ENCODE measurements at places on chromosomes 6 and 20.
A peak's percentile ranks its signal among the peaks of the same experiment; 100 is the strongest.

GRCh38 chr6:12327391-12327790 is 37.2 kb downstream of the EDN1 start:
- DNase-seq, result no peak

DNA sequence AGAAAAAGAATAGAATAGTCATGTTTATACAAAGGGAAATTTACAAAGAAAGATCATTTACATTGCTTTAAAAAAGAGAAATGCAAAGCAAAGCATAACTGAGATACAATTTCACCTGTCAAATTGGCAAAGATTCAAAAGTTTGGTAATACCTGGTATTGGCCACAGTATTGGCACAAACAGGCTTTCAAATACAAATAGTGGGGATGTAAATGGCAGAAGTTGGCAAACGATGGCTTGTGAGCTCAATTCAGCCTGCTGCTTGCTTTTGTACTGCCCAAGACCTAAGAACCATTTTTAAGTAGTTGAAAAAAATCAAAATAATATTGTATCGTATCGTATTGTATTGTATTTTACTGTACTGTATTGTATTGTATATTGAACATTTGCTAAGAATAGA is 194.5 kb upstream of the JAG1 start:
- no peak for DNase-seq

DNA sequence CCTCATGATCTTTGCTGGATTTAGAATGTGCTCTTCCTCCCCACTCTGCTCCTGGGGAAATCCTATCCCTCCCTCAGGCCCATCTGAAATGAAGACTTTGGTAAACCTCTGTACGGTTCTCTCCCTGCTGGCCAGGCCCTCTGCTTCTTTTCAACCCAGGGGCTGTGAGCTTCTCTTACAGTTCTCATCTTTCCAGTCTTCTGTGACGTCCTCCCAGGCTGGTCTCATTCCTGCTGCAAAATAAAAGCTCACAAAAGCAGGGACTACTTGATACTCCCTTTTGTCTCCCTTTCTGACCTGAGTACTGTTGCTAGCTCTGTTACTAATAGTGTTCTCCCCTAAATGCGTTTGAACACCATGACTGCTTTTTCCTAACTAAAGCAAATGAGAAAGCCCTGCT is 46.3 kb downstream of the UNC5CL start:
- no peak for DNase-seq

DNA sequence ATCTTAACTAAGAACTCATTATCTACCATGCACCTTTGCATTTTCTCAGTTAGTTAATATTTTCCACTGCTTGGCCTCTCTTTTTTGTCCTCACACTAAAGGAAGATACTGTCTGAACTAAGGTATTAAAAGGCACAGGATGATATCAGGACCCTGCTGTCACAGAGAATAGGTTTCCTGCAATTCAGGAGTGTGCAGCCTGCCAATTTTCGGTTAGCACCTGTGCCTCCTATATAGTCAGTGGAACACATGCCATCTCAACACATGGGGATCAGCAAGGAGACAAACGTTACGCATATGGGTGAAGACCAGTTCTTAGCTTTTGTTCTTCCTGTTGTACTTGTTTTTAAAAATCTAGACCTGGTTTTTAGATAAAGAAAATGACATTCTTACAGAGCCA is 71.0 kb downstream of the FUT9 start:
- DNase-seq, result no peak

DNA sequence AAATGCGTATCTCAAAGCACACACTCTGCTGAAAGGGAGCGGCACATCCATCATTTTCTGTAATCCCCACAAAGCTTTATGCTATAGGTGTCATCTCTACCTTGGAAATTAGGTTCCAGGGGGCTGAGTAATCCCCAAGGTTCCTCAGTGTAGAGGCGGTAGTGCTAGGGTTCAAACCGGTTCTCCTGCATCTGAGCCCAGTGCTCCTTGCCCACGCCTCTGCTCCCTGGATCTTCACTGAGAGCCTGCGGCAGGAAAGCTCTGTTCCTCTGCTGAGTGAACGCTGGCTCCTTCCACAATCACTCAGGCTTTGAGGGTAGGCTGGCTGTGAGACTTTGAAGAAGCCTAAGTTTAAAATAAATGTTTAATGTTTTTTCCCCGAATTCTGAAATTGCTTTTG is 24.9 kb downstream of the SLC22A23 start:
- DNase-seq, result no peak

GRCh38 chr20:62296724-62297448 is 5.9 kb upstream of the ADRM1 start:
- no peak for DNase-seq

GRCh38 chr6:145199961-145200360 is 535.4 kb downstream of the EPM2A start:
- no peak for DNase-seq

- no peak for DNase-seq
These were observed 60.7 kb downstream of the SYNJ2 start for GRCh38 chr6:158042245-158042798.

- no peak for DNase-seq
These were observed 21.0 kb downstream of the PMEPA1 start for GRCh38 chr20:57688864-57689263.

GRCh38 chr6:106520711-106521401 is 108.4 kb downstream of the RTN4IP1 start:
- DNase-seq, result peak; percentile 91

GRCh38 chr6:151958332-151958731 is 150.8 kb downstream of the ESR1 start:
- no peak for DNase-seq

GRCh38 chr6:28303570-28303969 is 22.2 kb downstream of the PGBD1 start:
- no peak for DNase-seq

GRCh38 chr6:78962448-78962847 is 95.1 kb downstream of the IRAK1BP1 start:
- no peak for DNase-seq

DNA sequence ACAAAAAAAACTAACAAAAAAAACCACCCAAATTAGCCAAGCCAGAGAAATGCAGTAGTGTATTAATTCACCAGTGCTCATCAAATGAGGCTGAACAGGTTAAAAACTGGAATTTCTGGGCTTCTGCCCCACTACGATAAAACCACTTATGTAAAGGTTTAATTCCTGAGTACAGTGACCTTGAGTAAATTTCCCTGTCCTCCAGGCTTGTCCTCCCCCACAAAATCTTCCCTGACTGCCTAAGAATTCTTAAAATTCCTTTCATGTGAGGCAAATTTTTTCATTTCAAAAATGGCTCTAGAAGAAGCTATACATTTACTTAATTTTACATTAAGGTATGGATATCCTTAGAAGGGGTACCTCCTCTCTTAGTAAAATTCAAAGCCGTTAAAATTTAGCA is 80.1 kb upstream of the ID4 start:
- no peak for DNase-seq

DNA sequence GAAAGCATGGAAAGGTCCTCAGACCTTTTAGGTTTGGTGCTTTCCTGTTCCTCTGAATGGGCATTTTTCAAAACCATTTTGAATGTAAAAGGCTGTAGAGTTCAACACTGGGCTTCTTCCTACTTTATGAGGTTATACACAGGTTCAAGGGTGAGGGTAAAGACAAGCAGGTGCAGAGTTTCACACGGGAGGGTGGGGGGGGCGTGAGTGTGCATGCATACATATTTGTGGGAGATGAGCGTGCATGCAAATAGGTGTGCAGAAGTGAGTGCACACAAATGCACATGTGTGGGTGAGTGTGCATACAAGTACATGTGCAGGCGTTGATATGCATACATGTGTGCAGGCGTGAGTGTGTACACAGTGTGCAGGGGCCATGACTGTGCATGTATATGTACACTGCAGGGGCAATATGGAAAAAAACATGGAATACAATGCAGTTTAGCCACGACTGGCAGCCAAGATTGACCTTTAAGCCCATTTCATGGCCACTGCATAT is 183.1 kb downstream of the GMPR start:
- no peak for DNase-seq

DNA sequence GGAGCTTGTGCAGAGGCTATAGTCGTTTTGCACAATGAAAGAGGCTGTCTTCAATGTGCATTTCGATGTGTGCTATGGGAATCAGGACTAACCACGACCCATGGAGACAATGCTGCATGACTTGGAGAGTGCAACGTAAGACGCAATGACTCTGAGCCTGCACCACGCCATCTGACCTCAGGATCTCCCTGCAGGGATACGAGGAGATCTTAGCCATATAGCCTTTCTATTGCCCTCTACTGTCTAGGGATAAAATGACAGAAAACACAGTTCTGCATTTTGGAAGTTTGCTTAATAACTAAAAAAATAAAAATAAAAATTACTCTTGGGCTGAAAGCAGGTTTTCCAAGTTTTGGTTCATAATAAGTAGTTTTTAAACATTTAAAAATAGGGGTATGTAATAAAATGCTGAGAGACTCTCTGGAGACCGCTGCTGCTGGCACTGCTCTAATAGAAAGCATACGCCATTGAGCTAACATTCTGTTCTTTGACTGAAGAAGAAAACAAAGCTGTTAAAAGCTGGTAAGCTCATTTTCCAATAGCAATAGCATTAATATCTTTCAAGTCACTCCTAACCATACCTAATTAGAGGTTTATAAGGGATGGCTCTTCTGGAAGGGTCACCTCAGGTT is 87.2 kb downstream of the PDE7B start:
- no peak for DNase-seq

GRCh38 chr6:82712826-82713225 is 349.2 kb downstream of the TPBG start:
- no peak for DNase-seq

DNA sequence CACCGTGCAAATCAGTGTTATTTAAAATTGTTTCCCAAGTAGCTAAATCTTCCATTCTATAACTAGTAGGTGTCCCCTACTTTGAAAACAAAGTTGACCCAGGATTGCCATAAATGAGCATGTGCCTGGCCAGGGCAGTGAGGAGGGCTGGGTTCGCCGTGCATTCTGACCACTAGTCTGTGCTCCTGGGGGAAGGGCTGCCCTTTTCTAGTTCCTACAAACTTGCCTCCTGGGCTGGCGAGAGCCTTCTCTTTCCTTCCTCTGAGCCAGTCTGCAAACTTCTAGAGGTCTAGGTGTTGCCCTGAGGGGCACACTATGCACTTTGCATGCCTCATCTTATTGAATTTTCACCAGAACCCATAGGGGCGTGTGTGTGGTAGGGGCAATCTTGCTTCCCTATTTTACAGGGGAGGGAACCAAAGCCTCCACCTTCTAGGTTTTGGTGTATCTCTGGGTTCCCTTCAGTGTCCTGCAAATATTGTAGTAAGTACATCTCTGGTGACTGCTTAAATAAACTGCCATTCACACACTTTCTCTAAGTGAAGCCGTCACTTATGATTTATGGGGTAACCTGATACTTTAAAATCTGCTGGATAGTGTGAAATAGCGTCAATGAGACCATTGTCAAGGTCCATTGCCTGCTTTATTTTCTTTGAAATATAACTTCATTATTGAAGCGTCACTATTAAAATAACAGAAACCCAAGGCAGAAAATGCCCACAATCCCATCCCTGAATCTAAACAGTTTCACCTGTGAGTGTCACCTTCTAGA is 42.2 kb downstream of the CDH26 start:
- no peak for DNase-seq

DNA sequence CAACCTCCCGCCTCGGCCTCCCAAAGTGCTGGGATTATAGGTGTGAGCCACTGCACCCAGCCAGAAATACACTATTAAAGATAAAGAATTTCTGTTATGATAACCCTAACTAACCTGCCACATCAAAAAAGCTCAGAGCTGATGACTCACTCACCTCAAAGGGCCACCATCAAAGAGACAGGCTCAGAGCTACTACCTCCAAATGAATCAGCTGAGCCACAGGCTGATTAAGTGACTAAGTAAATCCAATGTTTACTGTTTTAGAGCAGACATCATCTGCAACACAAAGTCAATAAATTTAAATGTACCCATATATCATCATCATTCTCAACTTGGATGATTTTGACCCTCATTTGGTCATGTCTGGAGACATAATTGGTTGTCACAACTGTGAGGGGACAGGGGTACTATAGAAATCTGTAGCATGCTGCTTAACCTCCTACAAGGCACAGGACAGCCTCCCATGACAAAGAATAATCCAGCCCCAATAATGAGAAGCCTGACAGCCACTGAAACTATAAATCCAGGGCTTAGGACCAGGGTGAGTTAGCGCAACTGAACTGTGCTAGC is 106.5 kb downstream of the ATP9A start:
- peak; percentile 75 for DNase-seq

GRCh38 chr6:36725581-36725980 is 28.0 kb downstream of the RAB44 start:
- no peak for DNase-seq

GRCh38 chr6:100808638-100809275 is 72.4 kb downstream of the ASCC3 start:
- DNase-seq, result no peak

DNA sequence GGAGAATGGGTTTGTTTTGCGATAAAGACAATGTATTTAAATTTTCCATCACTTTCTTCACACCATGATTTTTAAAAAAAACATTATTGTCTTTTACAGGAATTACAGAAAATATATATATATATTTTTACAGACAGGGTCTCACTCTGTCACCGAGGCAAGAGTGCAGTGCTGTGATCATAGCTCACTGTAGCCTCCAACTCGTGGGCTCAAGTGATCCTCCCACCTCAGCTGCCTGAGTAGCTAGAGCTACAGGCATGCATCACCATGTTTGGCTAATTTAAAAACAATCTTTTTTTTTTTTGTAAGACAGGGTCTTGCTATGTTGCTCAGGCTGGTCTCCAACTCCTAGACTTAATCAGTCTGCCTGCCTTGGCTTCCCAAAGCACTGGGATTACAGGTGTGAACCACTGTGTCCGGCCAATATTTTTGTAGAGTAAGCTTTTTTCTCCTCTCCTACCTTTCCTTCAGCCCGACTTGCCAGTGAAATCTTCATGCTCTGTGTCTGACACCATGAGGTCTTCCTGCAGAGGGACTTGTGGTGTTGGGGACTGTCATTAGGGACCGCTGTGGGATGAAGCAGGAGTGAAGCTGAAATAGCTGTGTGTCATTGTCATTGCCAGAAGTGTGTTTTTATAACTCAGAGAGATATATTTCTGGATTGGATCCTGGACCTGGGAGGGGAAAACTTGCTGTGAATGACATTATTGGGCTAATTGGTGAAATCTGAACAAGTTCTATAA is 13.2 kb downstream of the DSP start:
- no peak for DNase-seq

- DNase-seq, result no peak
These were observed 551.3 kb upstream of the CDH4 start for GRCh38 chr20:60700728-60701127.

- DNase-seq, result no peak
These were observed 33.3 kb downstream of the FARS2 start for GRCh38 chr6:5294392-5295211.

- DNase-seq, result no peak
These were observed 129.4 kb downstream of the TRIM27 start for GRCh38 chr6:28794175-28795002.

DNA sequence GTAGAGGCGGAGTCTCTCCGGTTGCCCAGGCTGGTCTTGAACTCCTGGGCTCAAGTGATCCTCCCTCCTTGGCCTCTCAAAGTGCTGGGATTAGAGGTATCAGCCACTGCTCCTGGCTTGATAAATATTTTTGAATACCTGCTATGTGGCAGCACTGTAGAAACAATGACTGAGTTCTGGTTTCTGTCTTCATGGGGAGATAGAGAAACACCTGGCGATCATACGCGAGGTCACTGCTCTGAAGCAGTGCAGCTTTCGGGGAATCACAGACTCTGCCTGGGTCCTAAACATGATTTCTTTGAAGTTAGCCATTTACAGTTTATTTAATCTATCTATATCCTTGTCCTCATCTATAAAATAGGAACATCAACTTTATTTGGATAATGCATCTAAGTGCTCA is 31.2 kb downstream of the DOK5 start:
- no peak for DNase-seq

All from CD8-positive, alpha-beta memory T cell (primary cell).